ENCODE measurements at places on chromosomes 11 and 22.

- no peak for DNase-seq
Observed at GRCh38 chr11:27914080-27914479, 193.9 kb downstream of the KIF18A start.

DNA sequence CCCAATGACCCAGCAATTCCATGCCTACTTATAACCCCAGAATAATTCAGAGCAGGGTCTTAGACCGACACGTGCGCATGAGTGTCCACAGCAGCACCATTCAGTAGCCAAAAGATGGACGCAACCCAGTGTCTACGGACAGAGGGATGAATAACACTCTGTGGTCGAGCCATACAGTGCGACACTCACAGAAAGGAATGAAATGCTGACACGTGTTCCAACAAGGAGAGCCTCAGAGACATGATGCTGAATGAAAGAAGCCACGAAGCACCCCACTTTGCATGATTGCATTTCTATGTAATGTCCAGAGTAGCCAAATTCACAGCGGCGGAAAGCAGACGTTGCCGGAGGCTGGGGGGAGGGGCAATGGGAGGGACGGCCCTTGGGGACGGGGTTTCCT, 134.4 kb downstream of the CTTN start:
- DNase-seq, result no peak

- no peak for DNase-seq
Observed at GRCh38 chr22:44693756-44694155, 8.2 kb upstream of the PRR5 start.

- no peak for DNase-seq
Observed at GRCh38 chr22:48943567-48944432, 883.9 kb downstream of the BRD1 start.

DNA sequence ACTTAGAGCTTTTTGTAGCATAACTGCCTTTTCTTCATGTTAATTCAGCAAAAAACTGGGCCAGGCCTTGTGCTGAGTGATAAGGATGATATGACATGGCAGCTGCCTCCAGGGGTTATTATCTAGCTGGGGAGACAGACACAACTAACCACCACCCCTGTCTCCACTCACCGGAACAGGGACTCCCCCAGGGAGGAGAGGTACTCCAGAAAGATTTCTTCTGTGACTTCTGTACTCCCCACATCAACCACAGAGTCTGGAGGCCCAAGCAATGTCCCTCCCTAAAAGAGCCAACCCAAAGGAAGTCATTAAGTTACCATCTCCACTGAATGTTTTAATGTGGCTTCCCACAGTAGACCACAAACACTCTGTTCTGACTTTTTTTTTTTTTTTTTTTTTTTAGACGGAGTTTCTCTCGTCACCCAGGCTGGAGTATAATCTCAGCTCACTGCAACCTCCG, 14.3 kb upstream of the PMM1 start:
- peak; percentile 41 for DNase-seq

DNA sequence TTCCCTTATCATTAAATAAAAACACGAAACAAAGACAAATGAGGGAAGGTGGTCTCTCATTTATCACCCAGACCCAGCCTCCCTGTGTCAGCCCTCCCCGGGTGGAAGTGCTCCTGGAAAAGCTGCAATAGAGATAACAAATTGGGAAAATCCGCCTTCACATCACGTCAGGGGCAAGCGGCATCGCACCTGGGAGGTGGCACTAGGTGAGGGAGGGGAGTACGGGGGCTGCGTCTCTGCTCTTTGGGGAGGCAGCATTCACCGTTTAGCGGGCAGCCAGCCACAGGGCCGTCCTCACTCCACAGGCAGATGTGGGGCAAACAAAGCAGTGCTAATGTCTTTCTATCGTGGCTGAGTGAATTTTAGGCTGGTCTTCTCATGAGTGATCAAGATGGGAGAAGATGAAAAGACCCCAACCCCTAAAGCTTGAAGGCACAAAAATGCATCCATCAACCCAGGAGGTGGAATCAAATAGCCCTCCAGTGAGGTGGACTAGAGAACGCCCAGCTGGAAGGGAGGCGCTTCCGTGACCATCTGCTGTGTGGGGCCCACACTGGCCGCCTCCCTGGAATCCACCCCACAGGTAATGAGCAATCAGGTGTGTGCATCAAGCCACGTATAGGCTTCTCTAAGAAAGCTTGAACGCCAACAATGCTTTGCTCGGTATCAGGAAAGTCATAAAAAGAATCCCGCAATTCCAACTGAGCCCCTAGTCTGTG, 629.5 kb downstream of the BRD1 start:
- no peak for DNase-seq

- no peak for DNase-seq
Observed at GRCh38 chr22:43811777-43812148, 342 bp downstream of the EFCAB6 start.

GRCh38 chr11:36375353-36376008, 79.4 kb downstream of the PRR5L start:
- no peak for DNase-seq

DNA sequence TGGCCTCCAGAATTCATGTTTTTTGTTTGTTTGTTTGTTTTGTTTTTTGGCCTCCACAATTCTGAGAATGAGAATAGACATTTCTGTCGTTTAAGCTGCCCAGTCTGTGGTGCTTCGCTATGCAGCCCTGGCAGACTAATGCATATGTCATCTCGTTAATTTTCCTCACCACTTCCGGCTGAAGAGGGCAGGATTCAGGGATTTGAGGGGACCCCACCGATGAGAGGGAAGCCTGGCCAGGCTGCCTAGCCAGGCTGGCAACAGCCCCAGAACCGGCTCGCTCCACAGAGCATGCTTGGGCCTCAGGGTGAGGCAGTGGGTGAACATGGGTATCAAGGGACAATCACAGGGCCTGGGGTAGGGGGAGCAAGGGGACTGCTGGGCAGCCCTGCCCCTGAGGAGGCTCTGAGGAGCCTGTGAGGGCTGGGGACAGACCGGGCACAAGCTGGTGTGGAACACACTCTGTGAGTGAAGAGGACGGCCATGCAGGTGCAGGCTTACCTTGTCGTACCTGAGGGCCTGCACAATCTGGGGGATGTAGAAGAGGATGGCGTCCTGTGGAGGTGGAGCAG, 47.8 kb upstream of the SERPIND1 start:
- DNase-seq, result no peak

DNA sequence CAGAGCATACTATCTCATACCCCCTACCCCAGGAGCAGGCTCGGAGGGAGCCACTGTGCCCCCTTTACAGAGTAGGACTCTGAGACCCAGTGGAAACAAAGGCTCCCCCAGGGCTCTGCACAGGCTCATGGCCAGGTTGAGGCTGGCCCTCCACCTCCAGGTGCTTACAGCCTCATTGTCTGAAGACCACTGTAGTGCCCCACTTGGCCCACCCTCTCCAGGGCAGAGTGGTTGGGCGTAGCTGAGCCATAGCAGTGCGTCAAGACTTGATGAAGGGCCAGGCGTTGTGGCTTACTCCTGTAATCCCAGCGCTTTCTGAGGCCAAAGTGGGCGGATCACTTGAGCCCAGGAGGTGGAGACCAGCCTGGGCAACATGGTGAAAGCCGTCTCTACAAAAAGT, 1.7 kb downstream of the ANKRD13D start:
- no peak for DNase-seq

GRCh38 chr22:34587357-34588356, 478.3 kb upstream of the ISX start:
- no peak for DNase-seq

DNA sequence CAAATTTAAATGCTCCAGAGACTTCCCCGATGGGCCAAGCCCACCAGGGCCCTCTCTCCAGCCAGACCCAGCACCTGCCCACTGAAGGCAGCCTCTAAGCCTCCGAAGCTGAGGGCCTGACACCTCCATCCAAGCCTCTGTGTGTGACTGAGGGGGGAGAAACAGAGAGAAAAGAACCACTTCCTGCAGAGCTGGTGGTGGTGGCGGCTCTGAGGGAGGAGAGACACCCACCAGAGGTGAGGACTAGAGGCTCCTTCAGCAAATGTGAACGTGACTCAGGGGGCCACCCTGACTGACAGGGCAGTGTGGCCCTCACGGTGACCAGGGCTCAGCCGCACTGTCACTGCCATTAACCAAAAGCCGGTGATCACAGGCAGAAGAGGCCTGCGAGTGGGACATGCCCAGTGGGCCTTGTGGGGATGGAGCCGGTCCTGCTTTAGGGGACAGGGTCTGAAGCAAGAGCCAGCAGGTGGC, 31.0 kb upstream of the CD5 start:
- peak; percentile 54 for DNase-seq

- DNase-seq, result no peak
Observed at GRCh38 chr11:70586261-70587074, 188.1 kb downstream of the CTTN start.

DNA sequence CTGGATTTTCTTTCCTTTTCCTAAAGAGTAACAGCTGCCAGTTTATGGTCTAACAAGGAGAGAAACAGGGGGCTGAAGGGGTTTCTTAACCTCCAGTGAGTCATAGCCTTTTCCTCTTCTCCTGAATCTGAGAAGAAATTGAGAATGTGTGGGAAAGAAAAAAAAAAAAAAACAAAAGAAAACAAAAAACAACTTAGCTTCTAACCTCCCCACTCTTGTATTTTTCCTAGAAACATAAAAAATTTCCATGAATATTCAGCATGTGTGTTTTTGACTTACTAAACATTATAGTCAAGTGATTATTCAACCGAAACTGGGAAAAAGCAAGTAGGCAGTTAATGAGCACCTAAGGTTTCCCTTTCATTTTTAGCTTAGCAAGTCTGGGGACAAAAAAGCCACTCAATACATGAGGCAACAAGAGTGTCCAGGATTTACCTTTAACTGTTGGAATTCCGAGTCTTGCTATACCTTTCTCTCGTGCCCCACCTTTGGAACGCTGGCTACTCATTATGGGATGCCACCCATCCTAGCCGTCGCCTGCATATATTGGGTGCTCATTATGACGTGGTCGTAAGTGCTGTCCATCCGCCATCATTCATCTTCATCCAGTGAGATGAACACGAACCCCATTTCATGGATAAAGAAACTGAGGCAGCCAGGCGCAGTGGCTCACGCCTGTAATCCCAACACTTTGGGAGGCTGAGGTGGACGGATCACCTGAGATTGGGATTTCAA, 2.4 kb downstream of the ASPHD2 start:
- DNase-seq, result no peak

- DNase-seq, result no peak
Observed at GRCh38 chr11:74400606-74401005, 2.4 kb upstream of the PGM2L1 start.

DNA sequence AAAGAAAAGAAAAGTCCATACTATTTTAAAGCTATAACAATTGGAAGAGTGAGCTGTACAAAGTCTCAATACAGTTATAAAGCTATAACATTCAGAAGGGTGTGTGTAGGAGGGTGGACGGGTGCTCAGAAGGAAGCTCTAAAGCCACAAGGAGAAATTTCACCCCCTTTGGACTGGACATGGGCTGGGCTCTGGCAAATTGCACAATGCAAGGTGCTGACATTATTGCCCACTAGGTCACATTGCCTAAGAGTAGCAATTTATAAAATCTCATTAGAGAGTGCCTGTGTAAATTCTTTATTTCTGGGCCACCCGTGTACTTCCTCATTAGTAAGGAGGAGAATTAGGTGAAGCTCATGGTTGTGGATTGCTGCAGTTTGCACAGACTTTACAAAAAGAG, 5.7 kb upstream of the APOBEC3A start:
- no peak for DNase-seq

DNA sequence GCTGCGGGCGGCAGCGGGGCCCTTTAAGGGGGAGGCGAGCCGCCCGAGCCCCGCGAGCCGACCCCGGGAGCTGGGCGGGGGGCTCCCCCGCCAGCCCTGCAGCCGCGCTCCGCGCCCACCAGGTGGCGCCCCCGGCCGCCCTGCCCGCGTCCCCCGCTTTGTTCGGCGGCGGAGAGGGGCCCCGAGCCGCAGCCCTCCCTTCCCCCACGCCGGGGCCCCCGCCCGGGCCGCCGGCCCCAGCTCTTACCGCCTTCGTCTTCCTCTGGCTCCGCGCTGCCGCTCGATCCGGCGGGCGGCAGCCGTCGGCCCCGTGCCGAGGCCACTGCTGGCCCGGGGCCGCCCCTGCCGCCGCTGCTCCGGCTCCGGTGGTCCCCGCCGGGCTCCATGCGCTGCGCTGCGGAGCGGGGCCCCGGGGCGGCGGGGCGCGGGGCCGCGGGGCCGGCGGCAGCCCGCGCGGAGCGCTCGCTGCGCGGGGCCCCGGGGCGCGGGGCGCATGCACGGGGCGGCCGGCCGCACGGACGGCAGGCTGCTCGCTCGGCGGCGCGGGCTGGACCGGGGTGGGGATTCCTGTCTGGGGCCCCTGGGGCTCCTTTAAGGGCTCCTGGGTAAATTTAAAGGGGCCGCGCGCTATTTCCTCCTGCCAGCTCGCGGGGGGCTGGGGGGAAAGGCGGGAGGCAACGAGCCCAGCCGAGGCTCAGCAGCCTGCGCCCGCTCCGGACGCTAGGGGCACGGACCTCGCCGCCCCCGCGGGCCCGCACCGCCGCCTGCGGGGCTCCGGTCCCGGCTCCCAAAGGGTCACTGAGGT, at the start of gene ZFTA:
TSS of gene ZFTA (minus strand) at position 539 of the 805 bp plus-strand sequence. CDS start at position 386, 153 bp downstream.
- peak; percentile 63 for DNase-seq

GRCh38 chr22:30186510-30186909, 60.0 kb downstream of the LIF start:
- no peak for DNase-seq

- no peak for DNase-seq
Observed at GRCh38 chr22:30214703-30215407, 31.7 kb downstream of the LIF start.

DNA sequence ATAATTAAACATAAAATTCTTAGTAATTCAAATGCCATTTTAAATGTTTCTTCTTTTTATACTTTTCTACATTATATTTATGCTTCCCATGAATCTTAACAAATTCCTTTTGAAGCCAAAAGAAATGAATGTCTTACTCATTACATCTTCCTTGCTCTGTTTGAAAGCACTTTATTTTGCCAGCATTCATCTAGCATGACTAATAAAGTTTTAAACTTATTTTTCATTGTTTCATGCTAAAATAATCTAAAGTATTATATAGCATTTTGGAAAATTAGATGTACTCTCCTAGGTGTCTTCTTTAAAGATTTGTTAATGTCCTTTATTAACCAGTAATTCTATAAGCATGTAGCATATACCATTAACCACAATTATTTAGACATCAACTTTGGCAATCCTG, 9.7 kb upstream of the PIWIL4 start:
- DNase-seq, result no peak

GRCh38 chr22:28179392-28179791, 260.3 kb upstream of the PITPNB start:
- no peak for DNase-seq

GRCh38 chr22:43298062-43298801, 44.9 kb downstream of the SCUBE1 start:
- no peak for DNase-seq

DNA sequence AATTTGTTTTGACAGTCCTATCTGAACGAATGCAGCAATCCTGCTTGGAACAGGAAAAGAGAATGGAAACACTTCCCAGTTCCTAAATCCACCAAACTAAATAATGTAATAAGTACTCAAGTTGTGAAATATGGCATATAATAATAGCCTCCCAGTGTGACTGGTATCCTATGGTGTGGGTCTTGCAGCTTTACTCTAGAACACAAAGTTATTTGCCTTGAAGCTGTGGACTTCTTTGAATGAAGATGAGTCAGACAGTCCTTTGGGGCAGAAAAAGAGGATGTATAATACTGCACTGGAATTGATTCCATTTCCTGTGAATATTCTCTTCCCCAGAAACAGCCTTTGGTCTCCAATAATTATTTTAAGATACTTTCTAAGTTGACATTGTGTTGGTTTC, 887.0 kb downstream of the KCNA4 start:
- DNase-seq, result no peak

GRCh38 chr11:71075871-71076420, 176.4 kb downstream of the SHANK2 start:
- DNase-seq, result no peak

- no peak for DNase-seq
Observed at GRCh38 chr11:46948378-46949131, 12.0 kb downstream of the CSTPP1 start.
